ENCODE measurements at places on chromosomes 6 and 20.
A peak's percentile ranks its signal among the peaks of the same experiment; 100 is the strongest.

- DNase-seq: no peak
These were observed 1.2 kb downstream of the SMIM29 start for GRCh38 chr6:34247481-34248197.

GRCh38 chr6:158907931-158908330, 88.8 kb upstream of the EZR start:
- no peak for DNase-seq

DNA sequence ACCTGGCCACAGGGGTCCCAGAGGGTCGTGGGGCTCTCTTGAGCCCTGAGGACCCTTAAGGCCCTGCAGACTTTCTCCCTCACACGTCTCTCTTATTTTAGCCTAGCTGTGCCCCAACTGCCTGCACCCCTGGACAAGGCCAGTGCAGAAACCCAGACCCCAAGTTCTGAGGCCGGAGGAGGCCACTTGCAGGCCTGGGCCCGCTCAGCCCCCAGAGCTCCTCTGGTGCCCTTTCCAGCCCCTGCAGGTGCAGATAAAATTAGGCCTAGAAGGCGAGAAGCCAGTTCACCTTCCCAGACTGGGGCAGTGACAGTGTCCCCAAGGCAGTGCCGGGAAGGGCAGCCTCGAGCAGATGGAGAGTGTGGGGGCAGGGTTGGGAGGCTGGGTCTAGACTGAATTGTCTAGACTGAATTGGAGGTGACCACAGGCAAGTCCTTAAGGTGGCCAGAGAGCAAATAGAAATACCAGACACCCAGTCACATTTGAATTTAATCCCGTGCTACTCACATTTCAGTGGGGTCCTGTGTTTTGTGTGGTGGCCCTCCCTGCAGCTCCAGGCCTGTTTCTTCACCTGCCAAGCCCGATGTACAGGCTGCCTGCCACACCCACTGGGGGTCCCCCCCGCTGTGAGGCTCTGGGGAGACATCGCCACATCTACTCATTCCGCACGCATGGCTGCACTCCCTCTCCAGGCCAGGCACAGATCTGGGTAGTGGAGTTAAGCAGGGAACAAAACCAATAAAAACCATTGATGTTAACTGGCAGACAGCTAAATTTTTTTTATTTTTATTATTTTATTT, 8.6 kb upstream of the IP6K3 start:
- DNase-seq: no peak

GRCh38 chr6:128208851-128209580, 308.2 kb upstream of the THEMIS start:
- no peak for DNase-seq

GRCh38 chr6:93575495-93576267, 156.3 kb upstream of the EPHA7 start:
- no peak for DNase-seq

DNA sequence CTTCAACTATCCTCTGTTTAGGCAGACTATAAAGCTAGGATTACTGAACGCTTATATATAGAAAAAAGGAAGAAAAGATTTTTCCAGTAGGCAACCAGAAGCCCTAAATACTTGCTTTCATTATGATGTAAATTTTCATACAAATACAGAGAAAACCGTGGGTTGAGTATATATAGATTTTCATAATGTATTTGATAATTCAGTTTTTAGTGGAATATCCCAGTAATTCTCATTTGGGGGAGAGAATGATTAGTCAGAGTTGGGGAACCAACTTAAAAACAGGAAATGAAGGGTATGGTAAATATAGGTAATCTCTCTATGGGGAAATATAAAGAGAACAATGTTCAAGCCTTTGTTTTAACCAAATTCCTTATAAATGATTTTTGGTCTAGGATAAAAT, 154.0 kb upstream of the CITED2 start:
- no peak for DNase-seq

DNA sequence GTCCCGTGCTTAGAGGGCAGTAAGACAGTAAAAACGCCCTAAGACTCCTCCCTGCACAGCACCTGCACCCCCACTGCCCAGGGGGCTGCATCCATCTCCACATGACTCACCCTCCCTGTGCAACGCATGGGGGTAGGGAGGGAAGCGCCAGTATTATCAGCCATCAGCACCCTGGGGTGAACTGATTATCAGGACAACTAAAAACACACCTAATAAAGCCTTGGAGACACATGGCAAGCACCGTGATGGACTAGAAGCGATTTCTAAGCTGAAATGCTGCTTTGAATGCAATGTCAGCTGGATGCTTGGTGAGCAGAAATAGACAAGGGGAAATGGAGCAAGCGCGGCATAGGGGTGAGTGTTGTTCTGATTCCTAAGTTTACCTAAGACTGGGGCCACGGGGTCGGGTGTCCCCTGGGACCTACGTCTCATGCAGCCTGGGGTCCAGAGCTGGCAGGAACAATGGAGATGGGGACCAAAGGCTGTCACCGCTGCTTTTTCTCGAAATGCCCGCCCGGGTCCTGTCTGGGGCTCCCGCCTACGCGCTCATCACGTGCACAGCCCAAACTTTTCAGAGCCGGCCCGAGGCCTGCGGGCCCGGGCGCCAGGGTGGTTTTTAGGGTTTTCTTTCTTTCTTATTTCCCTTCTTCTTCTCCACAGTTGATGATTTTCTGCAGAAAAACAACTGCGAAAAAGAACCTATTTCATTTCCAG, 702 bp upstream of the TNFAIP3 start:
- peak; percentile 65 for DNase-seq

GRCh38 chr6:93105017-93105416, 314.3 kb downstream of the EPHA7 start:
- DNase-seq: no peak

DNA sequence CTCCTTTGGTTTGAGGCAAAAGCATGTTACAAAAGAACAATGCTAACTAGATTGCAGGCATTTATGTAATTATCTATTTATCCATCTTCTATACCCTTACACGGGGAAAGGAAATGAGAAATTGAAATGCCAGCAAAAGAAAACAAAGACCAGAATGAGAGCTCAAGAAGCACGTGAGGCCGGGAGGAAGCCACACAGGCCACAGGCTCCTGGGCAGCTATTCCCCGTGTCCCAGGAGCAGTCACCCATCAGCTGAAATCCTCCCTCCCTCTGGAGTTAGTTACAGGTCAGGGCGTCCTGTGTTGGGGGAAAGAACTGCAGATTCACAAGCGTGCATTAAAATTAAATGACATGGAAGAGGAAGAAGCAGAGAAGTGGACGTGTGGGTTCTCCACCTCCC, 64.7 kb upstream of the RPS6KA2 start:
- no peak for DNase-seq

DNA sequence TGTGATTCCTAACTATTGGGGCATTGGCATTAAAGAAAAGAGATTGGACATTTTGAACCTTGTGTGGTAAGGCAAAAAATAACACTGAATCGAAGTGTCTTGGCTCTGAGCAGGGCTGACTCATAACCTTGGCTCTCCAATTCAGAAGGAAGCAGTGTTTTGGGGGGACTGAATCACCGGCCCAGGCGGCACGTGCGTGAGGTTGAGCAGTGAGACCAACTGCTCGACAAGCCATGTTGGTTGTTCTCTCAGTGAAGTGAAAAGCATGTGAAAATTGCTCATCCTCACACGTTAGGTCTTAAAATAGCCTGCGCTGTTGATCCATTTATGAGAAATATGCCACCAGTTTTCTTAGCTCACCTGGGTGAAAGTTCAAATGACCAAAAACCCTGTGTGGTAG, 137.8 kb upstream of the SPACA1 start:
- DNase-seq: no peak

- DNase-seq: no peak
These were observed 98.7 kb downstream of the SHLD1 start for GRCh38 chr20:5848711-5849505.

GRCh38 chr6:30820193-30820592, 64.1 kb upstream of the DDR1 start:
- DNase-seq: no peak

DNA sequence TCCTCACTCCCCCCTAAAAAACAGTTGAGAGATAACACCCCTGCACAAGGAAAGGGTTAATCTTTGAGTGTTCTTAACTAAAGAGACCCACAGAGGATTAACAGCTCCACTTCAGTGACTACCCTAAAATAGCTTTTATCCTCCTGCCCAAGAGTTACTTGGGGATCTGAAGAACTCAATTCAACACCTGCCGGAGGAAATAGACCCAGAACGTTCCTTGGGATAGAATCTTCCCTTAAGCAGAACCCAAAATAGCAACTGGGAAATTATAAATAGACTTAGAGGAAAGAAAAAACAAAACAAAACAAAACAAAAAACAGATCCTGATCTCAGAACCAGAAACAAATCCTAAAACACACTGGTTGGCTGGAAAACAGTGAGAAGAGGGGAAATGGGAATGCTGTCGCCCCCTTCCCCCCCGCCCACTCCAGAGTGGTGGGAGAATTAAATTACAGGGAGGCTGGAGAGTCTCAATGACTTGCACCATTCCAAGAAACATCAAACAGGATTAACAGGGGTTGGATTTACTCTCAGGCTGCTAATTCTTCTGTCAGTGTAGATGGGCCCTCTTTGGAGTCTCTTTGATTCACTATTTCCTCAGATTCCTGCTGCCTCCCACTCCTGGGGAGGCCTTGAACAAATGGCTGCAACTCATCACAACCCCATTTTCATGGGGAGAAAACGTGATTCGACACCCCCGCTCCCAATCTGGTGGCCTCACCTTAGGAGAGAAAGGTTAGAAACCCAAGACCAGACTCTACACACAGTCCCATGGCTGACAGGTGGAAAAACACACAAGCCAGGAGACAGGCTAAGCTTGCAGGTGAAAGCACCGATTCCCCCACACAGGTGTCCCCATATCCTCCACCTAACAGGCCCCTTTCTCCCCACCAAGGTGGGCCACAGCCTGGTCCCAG, 1.4 kb downstream of the PLAGL2 start:
- no peak for DNase-seq

DNA sequence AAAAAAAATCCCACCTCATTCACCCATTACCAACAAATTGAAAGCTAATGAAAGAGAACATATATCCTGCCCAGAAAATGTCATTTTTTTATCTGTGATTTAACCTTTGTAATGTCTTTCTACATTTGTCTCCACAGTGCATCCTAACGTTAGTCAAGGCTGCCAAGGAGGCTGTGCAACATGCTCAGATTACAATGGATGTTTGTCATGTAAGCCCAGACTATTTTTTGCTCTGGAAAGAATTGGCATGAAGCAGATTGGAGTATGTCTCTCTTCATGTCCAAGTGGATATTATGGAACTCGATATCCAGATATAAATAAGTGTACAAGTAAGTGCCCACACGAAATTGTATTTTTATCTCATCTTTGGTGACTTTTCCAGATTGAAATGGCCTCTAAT, 30.0 kb downstream of the RSPO3 start:
- no peak for DNase-seq

DNA sequence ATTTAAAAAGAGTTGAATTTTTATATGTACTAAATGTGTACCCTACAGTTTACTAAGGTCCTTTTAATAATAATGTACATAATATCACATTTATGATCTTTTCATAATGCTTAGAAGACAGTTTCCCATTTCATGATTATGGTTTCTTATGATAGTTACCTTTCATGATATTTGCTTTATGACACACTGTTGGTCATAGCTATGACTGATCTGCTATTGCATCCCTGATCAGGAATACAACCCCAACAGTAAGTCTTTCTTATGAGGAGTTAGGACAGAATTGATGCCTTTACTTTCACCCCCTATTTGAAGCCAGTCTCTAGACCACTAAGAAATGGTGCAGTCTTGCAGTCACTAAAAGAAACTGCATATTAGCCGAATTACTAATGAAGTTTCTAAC, 31.0 kb downstream of the LCA5 start:
- no peak for DNase-seq

DNA sequence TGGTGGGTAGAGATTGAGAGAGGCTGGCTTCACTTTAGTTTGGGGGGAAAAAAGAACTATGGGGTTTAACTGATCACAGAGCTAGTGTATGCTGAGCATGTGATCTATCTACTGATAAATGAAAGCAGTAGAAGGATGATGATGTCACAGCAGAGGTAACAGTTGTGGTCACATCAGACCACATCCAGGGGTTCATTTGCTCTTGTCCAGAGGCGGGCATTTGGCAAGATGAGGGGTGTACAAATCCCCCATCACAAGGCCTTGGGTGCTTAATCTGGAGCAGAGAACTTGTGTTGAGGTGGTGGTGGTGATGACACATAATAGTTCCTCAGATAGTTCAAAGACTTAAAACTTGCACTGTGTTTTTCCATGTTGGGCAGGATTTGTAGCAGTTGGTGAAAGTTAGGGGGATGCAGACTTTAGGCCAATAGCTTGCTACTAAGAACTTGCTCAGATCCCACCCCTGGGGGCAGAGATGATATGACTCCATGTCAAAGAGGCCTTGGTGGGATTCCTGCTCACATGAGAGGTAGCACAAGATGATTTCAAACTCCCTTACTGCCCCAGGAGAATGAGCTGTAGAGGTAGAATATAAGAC, 63.4 kb downstream of the PRDM1 start:
- DNase-seq: no peak

DNA sequence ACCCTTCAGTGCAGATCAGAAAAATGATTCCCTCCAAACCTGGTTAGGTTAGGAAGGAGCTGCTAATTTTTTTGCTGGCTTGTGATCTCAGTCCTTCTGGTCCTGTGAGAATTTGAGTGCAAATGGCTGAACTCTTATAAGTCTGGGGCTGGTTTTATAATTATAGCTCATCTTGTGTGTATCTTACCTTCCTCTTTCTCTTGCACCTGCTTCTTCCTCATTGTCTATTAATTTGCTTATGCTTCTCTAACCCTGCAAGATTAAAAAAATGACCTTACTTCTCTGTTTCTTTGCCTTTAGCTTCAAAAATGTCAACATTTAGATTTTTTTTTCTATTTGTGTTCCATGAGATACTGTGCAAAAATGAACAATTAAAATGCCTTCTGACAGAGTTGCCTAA, 576.2 kb downstream of the DHX35 start:
- no peak for DNase-seq

- no peak for DNase-seq
These were observed 14.4 kb upstream of the FOXO3 start for GRCh38 chr6:108546079-108547049.

DNA sequence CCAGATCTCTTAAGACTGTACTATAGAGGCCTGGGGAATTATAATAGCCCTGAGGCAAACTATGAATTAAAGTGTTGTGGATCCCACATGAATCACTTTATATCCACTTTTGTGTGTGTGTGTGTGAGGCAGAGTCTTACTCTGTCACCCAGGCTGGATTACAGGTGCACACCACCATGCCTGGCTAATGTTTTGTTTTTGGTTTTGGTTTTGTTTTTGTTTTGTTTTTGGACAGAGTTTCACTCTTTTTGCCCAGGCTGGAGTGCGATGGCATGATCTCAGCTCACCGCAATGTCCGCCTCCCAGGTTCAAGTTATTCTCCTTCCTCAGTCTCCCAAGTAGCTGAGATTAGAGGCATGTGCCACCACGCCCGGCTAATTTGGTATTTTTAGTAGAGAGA, 32.2 kb upstream of the MICB start:
- no peak for DNase-seq

GRCh38 chr6:29977425-29977727, 35.0 kb downstream of the HLA-A start:
- DNase-seq: no peak

DNA sequence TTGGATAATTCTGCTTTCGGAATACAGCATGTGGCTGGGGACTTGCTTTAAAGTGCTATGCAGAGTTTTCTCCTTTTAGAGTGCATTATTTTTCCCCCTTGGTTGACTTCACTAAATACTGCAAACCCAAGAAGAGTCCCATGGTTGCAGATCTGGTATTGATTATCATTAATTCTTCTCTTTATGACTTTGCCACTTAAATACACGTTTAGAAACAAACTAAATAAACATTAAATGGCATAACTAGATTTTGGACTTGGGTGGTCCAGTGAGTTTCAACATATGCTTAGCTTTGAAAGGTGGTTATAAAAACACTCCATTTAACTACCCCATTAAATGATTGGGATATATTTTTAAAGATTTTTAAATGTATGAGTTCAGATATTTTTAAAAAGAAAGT, 279.2 kb downstream of the SOX4 start:
- DNase-seq: no peak
